ENCODE measurements at places on chromosomes 4 and X.

DNA sequence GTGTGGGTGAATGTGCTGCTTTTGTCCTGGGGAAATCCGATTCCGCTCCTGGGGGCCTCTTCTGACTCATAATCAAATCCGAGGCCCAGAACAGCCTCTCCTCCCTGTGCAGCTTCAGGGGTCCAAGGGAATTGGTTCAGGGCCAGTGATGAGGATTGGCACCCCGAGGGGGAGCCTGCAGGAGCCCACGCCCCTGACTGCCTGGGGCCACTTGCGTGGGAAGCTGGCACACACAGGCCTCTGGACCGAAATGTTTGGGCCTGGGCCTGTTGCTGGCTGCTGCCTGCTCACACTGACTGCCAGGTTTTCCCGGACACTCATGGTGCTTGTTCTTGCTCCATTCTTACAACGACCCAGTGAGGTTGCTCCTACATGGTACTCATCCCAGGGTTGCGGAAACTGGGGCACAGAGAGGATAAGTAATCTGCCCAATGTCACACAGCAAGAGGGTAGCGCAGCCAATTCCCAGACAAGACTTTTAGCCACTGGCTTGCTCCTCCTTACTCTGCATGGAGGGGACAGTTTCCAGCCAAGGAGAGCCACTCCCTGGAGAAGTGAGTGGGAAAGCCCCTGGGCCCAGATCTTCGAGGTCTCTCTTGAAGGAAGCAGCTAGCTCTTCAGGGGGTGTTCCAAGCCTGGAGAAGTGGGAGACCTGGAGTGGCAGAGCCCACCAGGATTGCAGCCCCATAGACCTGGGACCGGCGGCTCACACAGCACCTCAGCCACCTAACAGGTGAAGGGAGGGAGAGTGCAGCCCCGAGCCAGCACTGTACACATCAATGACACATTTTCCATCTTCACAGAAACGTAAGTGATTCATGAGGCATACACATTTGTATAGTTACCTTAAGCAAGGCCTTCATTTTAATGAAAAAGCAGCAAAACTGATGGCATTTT lies 20.3 kb downstream of the CFAP99 start:
- peak; percentile 37 for DNase-seq

DNA sequence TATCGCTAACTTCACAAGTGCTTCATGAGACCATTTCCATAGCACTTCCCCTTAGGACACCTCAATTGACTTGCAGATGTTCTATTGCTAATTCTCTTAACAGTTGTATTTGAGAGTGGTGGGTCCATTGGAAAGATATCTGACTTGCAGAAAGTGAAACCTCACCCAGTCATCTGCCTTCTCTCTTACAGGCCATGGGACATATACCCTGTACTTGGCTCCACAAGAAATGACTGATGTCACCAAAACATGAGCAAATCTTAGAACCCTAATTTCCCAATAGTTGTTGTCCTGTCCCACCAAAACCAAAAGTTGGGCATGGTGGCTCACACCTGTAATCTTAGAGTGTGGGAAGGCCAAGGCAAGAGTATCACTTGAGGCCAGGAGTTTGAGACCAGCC lies 101.9 kb upstream of the MAML3 start:
- no peak for DNase-seq

DNA sequence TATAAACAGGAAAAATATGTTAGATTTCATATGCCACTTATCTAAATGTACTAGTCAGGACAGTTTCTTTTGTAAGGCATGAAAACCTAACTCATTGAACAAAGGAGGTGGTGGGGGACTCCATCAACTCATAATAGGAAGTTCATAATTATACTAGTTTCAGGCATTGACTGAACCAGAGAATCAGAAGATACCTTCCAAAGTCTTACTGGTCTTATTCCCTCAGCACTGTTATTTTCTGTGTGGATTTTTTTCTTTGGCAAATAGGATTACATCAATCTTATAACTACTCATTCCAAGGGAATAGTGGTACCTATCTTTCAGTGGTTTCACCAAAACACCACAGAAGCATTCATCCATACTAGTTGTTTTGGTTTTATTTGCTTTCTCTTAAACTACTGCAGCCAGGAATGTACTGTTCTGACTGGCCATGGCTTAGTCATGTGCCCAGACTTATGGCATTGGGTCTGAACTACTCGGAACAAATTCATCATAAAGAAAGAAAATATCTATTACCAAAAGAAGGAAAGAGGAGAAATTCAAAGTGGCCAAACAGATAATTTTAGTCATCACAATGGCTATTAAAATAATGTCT lies 273.9 kb downstream of the ARAP2 start:
- DNase-seq = no peak

- DNase-seq = no peak
Observed at GRCh38 chrX:1537031-1537715, at the start of gene P2RY8. Gene P2RY8, minus strand, starts transcription at chrX:1537185. Its CDS starts 70,627 bp downstream, at chrX:1466558.

- DNase-seq = no peak
Observed at GRCh38 chrX:114626323-114626722, 42.4 kb downstream of the HTR2C start.

GRCh38 chrX:63754136-63754859 lies 30.7 kb downstream of the ARHGEF9 start:
- no peak for DNase-seq

- DNase-seq = no peak
Observed at GRCh38 chr4:168634276-168634802, 137.5 kb downstream of the PALLD start.

DNA sequence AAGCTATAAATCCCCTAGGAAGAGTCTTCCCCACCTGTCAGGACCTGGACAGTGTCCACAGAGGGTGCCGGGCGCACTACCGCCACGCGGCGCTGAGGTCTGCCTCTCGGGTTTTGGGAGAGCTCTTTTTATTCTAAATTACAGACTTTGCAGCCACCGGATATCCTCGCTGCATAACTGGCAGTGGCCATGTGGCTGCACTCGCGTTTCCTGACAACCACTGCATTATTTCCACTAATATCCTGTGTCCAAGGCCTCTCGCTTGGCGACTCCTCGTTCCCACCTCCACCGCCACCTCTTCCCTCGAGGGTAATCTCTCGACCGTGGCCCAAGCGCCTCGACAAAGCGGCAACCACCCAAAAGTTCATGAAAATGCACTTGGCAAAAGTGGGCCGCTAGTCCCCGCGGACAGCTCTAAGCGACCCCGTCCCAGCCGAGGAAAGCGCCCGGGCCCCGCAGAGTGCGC lies 512 bp upstream of the TMEM131L start:
- DNase-seq = peak; percentile 51

DNA sequence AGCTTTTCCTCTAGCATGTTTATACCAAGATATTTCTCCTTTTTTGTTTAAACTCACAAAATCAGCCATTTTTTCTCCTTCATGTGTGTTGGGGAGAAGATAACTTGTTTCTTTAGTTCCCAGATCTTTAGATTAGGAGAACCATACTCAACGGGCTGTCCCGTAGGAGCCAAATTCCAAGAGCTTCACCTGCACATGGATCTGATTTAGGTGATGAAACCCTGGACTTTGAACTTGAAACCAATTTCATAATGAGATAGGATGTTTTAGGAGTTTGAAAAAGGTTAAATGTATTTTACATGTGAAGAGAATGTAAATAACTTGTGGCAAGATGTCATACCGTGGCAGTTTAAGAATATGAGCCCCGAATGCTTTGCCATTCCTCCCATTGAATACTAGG lies 280.0 kb upstream of the PCDH18 start:
- DNase-seq = no peak

- DNase-seq = no peak
Observed at GRCh38 chr4:128525992-128526630, 238.5 kb upstream of the PGRMC2 start.

DNA sequence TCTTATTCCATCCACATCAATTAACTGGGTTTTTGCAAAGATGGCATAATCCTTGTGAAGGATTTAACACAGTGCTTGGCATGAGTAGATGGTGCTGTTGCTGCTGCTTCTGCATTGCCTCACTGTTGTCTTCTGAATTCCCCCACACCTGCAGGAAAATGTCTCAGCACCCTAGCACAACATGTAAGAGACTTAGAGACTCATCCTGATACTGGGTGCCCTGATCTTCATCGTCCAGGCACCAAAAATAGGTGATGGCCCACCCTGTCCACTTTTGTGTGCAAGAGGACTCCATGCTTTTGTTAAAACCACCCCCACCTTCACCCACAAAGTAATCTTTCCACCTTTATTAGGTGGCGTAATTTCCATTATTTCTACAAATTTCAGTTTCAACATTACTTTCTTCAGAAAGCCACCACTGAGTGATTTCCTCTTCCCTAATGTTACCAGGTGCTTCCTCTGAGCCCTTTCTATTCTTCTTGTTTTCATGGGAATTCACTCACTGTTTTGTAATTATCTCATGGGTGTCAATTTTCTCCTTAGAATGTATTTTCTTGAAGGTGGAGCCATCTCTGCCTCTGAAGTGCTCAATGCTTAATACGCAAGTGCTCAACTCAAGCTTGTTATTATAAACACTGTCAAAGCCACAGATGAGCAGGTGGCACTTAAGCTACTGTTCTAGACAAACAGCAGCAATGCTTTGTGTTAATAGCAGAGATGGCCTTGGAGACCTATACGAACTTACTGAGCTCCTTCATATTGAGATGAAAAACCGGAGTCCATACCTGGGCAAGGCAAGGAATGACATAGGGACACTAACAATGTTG lies 89.5 kb downstream of the HS3ST1 start:
- DNase-seq = no peak

DNA sequence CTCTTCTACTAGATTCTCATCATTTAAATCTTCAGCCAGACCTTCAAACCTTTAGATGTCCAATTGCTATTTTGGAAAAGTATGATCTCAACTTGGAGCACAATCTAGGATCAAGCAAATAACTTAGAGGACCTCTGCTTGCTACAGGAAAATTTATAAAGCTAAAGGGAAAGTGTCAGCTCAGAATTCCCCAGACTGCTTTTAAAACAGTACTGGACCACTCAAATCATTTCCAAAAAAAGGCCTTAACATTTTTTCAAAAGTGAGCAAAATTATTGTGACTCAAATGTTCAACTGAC lies 169.8 kb downstream of the PARM1 start:
- DNase-seq = no peak

GRCh38 chr4:69485130-69485529 lies 10.6 kb downstream of the UGT2B4 start:
- DNase-seq = no peak

- no peak for DNase-seq
Observed at GRCh38 chr4:7842384-7843279, 97.0 kb downstream of the AFAP1 start.
